H1 (cell line): ENCODE measurements at places on chromosomes 6 and 20.

GRCh38 chr6:117272032-117272866 is 6.9 kb downstream of the VGLL2 start:
- no peak for DNase-seq

- DNase-seq = no peak
Observed at GRCh38 chr6:169263836-169264608, 10.4 kb upstream of the THBS2 start.

DNA sequence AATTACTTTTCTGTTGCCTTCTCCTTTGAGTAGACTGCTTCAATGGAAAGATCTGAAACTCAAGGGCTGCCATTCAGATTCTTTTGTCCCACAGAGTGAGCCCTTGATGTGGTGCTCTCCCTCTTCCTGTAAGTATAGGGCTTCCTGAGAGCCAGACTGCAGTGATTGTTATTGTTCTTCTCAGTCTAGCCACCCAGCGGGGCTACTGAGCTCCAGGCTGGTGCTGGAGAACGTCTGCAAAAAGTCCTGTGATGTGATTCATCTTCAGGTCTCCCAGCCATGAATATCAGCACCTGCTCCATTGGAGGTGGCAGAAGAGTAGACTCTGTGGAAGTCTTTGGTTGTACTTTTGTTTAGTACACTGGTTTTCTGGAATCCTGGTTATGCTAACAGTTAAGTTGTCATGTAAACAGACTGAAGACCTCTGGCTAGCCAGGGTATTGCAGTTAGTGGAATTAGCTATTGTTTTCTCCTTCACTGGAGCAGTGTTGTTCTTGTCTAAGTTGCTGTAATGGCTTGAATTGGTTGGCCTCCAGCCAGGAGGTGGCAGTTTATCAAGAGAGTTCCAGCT is 240.9 kb downstream of the COL12A1 start:
- DNase-seq = no peak

DNA sequence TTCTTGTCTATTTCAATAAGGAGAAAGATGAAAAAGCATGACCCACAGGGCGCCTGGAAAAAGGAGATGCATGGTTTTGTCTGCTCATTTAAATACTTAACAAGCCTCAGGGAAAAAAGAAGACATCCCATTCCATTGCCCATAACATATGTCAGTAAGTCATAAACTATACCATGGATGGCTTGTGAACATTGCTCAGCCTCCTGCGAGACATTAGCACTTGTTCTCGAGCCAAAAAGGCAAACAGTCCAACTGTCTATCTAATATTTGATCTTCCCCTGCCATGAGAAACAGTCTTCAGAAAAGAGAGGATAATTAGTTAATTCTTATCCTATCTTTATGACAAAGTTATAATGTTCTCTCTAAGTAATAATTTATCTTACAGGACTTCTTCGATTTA is 527.4 kb downstream of the HACE1 start:
- DNase-seq = no peak

DNA sequence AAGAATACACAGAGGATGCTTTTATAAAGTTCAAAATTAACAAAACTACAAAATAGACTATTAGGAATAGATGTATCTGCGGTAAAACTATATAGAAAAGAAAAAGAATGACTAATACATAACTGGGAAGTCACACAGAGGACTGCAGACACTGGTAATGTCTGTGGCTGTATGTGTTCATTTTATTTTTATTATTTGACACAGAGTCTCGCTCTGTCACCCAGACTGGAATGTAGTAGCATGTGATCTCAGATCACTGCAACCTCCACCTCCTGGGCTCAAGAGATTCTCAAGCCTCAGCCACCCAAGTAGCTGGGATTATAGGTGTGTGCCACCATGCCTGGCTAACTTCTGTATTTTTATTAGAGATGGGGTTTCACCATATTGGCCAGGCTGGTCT is 38.9 kb downstream of the ESF1 start:
- no peak for DNase-seq

GRCh38 chr6:142387997-142388815 is 86.4 kb downstream of the ADGRG6 start:
- no peak for DNase-seq

- no peak for DNase-seq
Observed at GRCh38 chr6:165664559-165665383, 1.7 kb upstream of the PDE10A start.

GRCh38 chr6:44237813-44238433 is 9.0 kb upstream of the HSP90AB1 start:
- no peak for DNase-seq

GRCh38 chr6:47263268-47263667 is 46.4 kb downstream of the TNFRSF21 start:
- no peak for DNase-seq

DNA sequence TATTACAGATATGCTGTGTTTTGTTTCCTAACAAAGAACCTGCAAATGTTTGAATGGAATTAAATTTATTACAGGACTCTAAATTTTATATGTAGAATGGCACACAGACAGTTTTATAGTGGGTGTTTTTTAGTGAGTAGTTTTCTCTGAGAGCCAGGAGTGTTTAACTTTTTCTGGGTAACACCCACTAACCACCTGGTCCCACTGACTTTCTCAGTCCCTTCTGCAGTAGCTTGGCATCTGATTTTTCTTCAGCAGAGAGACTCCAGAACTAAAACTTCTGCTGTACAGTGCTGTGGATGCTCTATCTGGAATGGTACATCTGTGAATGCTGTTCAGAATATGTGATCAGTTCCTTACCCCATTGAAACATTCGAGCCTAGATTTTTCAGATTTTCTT is 6.3 kb downstream of the YWHAB start:
- no peak for DNase-seq

DNA sequence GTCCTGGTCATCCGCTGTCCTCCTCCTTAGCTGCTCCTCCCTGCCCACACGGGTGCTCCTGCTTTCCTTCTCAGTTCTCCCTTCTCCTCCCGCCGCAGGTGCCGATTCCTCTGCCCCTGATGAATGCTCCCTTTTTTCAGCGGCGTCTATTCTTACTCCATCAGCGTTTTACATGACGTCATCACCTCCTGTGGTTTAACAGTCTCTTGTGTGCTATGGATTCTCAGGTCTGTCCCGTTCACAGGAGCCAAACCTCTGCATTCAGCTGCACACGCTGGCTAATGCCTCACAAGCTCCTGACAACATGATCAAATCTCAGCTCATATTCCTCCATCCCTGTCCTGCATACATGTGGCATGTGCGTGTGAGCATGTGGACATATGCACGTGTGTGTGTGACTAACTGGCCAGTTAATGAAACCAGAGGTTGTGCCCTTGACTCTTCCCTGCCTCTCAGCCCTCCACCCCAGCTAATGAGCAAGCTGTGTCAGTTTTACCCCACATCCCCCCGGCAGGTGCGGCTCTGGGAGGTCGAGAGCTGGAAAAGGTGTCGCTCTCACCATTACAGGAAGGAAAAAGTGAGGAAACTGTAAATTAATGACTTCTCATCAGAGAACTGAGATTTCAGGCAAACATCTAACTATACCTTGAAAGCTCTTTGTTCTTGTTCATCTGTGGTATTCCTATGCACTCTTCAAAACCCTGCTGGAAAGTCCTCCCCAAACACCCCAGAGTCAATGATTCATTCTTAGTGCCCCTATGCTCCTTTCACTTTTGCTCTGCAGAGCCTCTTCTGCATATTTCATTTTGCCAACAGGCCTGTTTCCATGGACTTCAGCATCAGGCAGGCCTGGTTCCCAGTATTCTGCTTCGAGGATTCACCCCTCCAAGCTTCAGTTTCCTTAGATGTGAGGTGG is 163.1 kb downstream of the TTLL2 start:
- DNase-seq = no peak

DNA sequence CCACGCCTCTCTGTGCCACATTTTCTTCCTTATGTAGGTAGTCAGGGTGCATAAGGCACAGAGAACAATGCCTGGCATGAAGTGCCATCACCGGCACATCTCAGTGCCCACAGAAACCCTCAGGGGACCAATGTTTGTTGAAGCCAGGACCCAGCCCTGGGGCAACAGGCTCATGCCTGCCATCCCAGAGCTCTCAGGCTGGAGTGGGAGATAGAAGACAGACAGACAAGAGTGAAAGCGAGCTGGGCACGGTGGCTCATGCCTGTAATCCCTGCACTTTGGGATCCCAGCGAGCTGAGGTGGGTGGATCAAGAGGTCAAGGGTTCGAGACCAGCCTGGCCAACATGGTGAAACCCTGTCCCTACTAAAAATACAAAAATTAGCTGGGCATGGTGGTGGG is 13.5 kb downstream of the EFCAB8 start:
- no peak for DNase-seq

GRCh38 chr6:22236626-22237414 is 60.0 kb downstream of the PRL start:
- DNase-seq = no peak

DNA sequence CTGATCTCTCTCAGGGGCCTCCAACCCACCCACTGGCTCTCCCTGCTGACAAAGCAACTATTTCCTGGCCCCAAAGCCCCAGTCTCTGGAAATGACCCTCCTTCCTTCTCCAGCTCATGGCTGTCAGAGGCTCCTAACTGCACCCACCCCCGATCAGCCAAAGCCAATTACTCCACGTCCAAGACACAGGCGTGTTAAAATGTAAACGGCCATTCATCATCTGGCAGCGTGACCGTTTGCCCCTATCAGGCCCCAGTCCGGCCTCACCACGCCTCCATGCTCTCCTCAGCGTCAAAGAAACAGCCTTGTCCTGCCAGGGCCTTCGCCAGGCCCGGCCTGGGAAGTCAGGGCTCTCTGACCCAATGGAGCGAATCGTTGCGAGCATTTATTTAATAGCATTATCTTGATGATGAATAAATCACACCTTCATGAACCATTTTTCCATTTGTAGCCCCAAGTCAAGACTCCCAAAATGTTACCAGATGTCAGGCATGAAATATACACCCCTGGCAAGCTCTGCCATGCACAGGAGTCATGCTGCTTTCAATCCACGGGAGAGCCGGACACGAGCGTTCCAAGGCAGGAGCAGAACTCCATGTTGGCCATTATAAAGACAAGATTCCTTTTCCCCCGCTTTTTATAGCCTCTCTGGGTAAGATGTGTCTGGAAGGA is 17.7 kb downstream of the RIPOR3 start:
- no peak for DNase-seq

DNA sequence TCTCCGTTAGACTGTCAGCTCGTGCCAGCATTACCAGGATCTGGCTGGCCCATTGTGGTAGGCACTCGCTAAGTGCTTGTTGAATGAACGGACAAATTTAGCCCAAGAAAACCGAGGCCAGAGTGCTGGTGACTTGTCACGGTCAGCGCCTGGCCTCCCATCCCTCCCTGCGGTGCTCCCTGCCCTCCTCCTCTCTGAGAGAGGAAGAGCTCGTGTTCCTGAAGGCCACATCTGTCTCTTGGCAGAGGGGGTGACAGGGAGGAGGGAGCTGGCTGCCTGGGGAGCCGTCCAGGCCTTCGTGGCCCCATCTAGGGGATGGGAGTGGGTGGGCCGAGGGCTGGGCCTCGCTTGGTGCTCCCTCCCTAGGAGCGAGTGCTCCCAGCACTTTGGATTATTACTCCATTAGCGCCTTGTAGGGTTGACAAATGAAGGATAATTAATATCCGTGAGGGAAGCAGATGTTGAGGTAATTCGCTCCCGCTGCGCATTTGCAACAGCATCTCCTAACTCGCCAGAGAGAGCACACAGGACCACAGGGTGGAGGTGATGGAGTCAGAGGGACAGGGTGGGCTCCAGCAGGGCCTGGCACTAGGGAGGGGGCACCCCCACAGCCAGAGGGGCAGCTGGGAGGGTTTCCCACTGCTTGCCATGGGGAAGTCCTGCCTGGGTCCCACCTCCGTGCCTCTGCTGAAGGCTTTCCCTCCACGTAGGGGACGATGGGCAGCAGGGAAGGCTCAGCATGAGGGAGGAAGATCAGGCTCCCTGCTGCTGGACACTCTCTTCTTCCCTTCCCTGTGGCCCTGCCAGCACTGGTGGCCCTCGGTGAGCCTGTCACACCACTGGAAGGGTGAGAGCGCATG is 37.0 kb downstream of the VSTM2L start:
- peak; percentile 42 for DNase-seq

GRCh38 chr6:32105433-32105832 is 3.7 kb downstream of the TNXB start:
- no peak for DNase-seq

DNA sequence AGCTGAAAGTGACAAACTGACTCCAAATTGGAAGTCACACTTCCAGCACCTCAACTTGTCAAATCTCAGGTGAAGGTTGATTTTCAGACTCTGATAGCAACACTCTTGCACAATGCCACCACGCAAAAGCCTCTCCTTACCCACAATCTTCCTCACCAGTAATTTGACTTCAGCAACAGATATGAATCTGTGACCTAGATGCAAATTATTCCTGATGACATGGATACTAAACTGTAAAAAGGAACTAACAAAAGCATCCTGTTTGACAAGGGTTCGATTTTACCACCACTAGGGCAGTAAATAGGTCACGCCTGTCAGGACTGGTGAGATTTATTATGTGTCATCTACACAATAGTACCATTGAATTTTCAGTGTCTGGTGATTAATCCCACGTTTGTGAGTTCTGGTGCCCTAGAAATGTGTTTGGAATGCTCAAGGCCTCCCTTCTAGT is 134.4 kb upstream of the COL21A1 start:
- no peak for DNase-seq

DNA sequence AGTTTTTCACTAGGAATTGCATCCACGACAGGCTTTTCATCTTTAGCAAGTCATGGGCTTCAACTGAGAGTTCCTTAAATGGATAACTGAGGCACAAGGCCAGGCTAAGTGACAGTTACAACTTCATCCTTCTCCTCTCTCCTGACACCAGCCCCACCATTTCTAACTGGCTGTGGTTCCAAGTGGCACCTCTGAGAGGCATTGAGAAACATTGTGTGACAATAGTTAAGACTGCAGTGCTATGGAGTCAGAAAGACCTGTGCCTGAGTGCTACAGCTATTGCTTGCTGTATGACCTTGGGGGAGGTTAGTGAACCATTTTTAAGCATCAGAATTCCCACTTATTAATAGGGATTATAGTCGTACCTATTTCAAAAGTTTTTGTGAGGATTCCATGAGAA is 26.2 kb upstream of the MLIP start:
- no peak for DNase-seq

GRCh38 chr6:90578894-90579549 is 7.8 kb downstream of the MAP3K7 start:
- no peak for DNase-seq

- no peak for DNase-seq
Observed at GRCh38 chr20:58693226-58694006, 816 bp downstream of the NPEPL1 start.

DNA sequence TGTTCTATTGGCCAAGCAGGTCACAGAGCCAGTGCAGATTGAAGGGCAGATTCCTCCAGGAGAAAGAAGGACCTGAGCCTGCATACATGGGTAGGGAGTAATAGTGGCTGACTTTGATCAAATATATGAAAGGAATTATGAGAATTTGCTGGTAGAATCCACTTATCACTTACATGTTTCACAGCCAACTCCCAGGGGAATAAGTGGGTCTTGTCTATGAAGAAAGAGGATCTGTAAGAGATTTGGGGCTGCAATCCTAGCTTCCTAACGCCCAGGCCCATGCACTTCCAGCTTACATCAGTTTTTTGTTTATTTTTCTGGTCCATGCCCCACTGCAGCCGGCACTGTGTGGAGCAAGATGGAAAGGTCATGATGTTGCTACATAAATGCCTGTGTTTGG is 107.9 kb upstream of the SYNDIG1 start:
- DNase-seq = no peak

- DNase-seq = no peak
Observed at GRCh38 chr20:61805365-61805764, 260.3 kb downstream of the TAF4 start.
